ENCODE measurements at places on chromosomes 6 and 20.

DNA sequence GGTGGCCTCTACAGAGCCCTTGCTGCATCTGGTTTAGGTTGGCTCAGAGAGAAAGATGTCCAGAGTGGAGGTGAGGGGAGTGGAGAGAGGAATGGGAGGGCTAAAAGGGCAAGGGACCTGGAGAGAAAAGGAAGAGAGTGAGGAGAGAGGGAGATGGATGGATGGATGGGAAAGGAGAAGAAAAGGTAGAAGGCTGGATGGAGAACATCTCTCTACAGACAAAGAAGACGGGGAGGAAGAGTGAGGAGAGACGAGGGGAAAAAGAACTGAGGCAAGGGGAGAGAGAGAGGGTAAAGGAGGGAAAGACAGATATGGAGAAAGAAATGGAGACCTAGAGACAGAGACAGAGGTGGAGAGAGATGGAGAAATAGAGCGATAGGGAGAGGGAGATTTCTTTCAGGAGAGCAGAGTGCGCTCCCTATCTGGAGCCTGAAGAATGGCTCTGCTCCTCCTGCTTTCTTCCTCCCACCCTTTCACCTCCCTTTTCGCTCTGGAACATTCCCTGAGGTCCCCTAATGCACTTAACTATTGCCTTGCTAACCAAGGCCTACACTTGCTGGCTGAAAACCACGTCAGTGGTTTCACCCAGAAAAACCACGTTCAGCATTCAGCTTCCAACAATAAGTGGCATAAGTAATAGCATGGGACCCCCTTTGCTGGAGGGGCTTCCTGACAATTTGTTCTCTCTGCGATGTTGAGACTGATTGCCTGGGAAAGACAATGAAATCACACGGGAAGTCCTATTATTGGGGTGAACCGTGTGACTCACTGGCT, 286.3 kb downstream of the CDH26 start:
- DNase-seq, result no peak

GRCh38 chr6:159513074-159513720, 179.8 kb downstream of the SOD2 start:
- DNase-seq, result no peak

GRCh38 chr6:36110050-36110449, 20.3 kb upstream of the MAPK13 start:
- DNase-seq, result no peak

DNA sequence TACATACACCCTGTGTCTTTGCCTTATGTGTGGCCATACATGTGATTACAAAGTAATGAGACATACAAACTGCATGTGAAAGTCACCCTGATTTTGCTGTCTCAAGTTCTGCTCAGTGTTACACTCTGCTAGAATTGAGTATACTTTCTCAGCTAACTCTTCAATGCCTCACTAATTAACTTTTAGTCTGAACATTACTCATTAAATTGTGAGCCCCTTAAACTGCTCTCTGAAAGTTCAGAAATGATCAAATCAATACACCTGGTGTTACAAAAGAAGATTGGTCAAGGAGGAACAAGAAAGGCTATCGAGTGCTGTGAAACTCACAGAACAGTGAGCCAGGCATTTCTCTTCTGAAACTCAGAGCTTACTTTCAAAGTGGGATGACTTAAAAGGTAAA, 71.3 kb downstream of the MKKS start:
- DNase-seq, result no peak

- DNase-seq, result no peak
Measured at GRCh38 chr6:156398371-156398770, 378.8 kb upstream of the ARID1B start.

DNA sequence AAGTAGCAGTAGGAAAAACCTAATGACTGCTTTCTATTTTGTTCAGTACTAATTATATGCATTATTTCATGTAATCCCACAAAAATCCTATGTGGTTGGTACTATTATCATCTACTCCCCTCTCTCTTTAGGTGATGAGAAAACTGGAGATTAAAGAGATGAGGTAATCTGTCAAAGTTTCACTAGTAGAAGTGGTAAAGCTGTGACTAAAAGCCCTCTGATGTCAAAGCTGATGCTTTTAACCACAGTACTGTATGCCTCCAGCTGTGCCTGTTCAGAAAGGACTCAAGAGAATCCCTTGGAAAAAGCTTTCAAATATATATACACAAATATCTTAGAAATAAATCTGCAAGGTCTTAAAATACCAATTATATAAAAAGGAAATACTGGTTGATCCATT, 38.0 kb downstream of the PHIP start:
- no peak for DNase-seq

DNA sequence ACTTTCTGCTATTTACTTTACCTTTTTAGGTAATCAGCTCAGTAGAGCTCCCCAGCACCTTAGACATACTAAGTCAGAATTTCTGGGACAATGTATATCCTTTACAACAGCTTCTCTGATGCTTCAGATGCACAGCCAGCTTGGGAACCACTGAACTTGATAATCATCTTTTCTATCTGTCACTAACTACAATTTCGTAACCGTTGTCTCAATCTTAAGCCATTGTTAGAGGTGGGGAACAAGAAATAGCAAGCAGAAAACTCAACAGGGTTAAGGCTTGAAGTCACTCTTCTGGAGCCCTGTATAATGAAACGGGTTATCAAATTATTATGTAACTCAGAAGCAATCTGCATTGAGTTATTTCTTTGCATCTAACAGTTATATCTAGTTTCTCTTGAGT, 47.1 kb downstream of the CD109 start:
- DNase-seq, result no peak

DNA sequence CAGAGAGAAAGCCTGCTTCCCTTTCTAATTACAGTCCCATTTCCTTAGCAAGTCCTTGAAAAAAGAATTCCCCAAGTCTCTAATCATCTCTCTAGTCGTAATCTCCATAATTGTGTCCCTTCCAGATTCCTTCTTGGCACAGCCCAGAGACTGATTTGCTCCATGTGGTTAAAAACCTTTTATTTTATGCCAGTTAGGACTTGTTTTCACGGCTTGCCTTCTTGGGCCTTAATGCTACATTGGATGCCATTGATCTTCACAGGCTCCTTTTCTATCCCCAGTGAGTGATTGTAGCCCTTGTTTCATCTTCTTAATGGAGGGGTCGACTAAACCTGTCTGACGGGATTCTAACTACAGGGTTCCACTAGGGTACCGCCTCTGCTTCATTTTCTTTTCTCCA, 650.6 kb upstream of the ARID1B start:
- DNase-seq, result no peak

- no peak for DNase-seq
Measured at GRCh38 chr6:169288591-169288990, 34.9 kb upstream of the THBS2 start.

DNA sequence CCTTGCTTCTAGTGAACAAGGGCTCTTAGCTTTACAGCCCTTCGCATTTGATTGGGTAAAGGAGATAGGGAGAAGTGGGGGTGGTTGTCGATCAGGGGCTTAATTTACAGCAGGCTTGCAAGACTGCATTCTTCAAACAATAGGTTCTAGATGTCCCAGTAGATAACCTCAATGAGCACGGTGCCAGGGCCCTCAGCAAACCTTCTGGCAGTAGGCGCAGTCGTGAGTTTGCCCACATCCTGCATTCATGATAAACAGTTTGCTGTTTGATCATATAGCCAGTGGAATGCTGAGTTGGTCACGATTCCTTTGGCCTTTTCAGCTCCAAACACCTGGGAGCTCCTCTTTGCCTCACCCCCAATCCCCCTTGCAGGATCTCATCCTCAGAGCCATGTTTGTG, 27.5 kb downstream of the SUN5 start:
- DNase-seq, result no peak

- DNase-seq, result no peak
Measured at GRCh38 chr6:79570129-79571029, 33.1 kb upstream of the LCA5 start.

GRCh38 chr6:147080225-147080624, 124.0 kb upstream of the STXBP5 start:
- no peak for DNase-seq

GRCh38 chr6:108872141-108872557, 23.9 kb downstream of the ARMC2 start:
- peak; percentile 9 for DNase-seq

- DNase-seq, result no peak
Measured at GRCh38 chr6:98648211-98648914, 186.0 kb upstream of the POU3F2 start.

DNA sequence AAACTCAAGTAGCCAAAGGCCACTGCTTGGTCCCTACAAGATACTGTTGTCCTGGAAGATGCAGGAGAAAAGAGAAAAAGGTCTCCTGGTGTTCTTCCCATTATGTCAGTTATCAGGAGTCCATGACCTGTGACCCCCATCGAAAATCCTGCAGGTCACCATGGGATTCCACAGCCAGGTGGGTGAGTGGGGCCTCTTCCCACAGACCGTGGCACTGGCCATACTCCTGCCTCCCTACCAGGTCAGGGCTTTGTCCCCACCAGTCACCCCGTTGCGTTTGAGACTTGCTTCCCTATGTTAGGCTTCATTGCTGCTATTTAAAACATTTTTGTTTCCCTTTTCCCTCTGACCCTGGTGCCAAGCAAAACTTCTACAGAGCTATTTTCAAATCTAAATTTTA, 60.6 kb downstream of the GNAS start:
- no peak for DNase-seq

GRCh38 chr6:65709099-65709830, 2.2 kb upstream of the EYS start:
- DNase-seq, result no peak

DNA sequence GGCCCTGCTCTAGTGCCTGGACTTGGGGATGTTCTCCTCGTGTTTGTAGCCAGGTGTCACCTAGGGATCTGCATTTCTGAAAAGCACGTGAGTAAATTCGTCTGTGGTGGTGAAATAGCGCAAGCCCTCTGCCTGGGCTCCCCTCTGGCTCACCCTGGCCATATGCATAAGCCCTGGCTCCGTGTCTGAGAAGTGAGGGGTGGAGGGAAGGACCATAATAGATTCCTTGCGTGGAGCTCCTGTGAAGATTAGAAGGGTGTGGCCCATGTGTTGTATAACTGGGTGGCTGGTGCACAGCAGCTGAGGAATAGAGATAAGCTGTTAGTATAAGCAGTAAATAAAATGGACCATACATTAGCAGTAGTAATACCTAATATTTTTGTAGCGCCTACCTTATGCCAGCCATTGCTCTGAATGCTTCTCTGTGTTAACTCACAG, 4.8 kb downstream of the BCAS1 start:
- no peak for DNase-seq

- DNase-seq, result no peak
Measured at GRCh38 chr6:90266905-90267621, 29.6 kb downstream of the BACH2 start.

- no peak for DNase-seq
Measured at GRCh38 chr20:1297486-1297885, 31.4 kb downstream of the SNPH start.

- DNase-seq, result no peak
Measured at GRCh38 chr6:5726976-5727718, 279.6 kb downstream of the NRN1 start.

GRCh38 chr6:104887350-104887749, 27.6 kb upstream of the HACE1 start:
- no peak for DNase-seq

- DNase-seq, result no peak
Measured at GRCh38 chr6:138229663-138230179, 11.4 kb upstream of the PBOV1 start.

All from activated T-helper 1 cell treated with Interleukin-2 at 50 U/mL for 16 hours (primary cell).